ENCODE measurements at places on chromosomes 2 and 18.
A peak's percentile ranks its signal among the peaks of the same experiment; 100 is the strongest.

DNA sequence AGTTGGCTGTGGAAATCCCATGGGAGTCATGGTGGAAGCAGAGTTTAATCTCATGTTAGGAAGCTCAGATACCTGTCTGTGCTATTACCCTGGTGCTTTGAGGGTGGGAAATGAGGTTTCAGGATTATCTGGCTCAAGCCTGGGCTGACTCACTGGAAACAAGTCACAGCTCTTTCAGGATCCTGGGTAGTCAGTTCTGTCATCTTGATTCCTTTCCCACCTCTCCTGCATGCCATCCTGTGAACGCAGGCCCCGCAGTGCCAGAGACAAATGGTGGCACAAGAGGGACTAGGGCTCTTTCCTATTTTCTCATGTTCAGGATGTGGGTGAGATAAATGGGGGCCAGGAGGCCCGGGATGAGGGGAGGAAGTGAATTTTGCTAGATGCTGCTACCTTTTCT lies 3.7 kb upstream of the FAM136A start:
- no peak for DNase-seq

DNA sequence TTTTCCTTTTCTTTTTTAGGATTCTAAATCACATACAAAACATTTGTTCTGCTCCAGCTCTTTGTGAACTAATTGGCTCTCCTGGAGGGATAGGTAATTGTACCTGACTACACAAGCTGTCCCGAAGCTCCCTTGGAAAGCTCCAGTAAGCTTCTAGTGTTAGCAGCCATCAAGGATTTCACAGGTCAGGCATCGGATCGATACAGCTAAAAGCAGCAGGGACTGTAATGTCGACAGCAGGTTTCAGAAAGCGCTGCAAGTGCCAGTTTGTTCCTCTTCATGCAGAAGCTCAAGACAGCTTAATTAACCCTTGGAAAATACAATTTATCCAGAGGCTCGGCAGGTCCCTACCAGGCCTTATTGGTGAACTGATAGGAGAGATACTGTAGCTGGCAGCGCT lies 87.2 kb upstream of the VRK2 start:
- DNase-seq = no peak

GRCh38 chr18:5167831-5168230 lies 29.2 kb downstream of the AKAIN1 start:
- DNase-seq = no peak

DNA sequence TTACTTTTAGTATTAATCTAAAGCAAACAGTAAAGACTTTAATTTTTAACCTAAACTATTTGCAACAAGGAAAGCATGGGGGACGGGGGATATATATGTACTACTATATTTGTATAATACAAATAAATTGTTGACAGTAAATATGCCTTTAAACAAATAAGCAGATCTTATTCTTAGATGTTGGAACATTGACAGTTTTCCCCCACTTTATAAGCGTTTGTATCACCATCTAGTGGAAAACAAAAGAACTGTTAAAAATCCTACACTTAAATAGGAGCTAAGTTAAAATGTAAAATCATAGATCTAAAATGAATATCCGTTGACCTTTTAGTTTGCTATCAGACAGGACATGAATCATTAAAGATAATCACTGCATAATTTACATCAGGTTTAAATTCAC lies 50.0 kb downstream of the RBBP8 start:
- peak; percentile 64 for DNase-seq

DNA sequence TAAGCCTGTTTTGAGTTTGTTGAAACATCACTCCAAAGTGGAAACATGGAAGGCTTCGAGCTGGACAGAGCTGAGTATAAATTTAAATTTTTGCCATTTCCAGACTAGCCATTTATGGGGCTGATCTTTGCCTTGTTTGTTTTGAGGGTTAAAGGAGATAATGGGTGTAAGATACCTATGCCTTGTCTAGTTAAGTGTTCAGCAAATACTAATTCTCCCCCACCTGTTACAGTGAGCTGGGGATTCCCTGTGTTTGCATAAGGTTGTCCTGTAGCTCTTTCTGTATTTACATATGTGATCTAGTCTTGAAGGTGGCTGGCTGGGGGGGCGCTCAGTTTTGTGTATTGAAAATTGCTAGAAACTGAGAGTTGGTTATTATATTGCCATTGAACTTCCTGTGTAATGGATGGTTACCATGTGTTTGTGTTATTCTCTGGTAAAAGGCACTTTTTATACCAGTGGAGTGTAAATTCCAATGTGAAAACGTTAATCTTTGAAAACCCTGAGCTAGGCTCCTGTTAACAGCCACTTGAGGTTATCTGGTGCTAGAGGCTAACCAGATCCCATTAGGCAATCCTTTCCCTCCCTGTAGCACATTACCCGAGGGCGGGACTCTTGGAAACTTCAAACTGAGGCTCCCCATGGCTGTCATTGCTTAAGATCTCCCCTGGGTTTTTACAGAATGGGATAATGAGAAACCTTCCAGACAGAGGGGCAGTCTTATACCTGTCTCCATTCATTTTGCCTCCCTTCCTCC lies 26.7 kb downstream of the TANC1 start:
- peak; percentile 49 for DNase-seq

DNA sequence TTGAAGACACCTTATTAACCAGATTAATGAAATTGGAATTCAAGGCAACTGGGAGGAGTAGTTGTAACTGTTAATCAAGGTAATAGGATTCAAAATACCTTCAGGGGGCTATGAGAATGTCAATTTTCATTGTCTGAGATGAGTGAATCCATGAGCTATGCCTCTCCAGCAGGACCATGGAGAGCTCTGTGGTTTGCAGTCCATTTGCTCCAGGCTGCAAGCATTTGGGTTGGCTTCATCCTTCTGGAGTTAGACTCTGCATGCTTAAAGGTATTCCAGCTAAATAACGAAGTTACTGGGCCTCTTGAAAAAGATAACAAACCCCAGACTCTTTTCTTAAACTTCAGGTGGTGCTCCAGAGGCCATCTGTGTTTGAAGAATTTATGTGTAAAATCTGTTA lies 207.1 kb upstream of the SLC8A1 start:
- DNase-seq = peak; percentile 10

GRCh38 chr2:177520324-177520723 lies 127.8 kb downstream of the AGPS start:
- DNase-seq = no peak

DNA sequence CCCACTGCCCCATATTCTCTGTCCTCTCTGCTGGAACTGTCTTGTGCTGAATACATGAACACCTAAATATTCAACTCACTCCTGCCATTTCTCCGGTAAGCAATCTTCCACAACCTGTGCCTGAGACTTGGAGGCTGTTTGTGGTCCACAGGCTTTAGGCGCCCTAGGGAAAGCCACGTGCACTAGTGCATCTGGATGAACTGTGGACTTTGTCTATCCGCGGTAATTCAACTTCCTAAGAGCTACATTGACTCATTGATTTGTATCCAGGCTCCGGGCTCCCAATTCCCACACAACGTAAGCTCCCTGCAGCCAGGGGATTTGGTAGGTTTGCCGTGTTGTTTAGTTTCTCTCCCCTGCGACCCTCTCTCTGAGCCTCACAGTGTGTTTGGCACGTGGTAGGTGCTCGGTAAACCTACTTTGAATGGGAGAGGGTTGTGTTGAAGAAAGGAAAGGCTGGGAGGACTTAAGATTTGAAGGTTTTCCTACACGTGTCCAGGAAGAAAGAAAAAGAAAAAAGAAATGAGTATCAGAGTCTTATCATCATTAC lies 718.2 kb downstream of the DPP10 start:
- no peak for DNase-seq

DNA sequence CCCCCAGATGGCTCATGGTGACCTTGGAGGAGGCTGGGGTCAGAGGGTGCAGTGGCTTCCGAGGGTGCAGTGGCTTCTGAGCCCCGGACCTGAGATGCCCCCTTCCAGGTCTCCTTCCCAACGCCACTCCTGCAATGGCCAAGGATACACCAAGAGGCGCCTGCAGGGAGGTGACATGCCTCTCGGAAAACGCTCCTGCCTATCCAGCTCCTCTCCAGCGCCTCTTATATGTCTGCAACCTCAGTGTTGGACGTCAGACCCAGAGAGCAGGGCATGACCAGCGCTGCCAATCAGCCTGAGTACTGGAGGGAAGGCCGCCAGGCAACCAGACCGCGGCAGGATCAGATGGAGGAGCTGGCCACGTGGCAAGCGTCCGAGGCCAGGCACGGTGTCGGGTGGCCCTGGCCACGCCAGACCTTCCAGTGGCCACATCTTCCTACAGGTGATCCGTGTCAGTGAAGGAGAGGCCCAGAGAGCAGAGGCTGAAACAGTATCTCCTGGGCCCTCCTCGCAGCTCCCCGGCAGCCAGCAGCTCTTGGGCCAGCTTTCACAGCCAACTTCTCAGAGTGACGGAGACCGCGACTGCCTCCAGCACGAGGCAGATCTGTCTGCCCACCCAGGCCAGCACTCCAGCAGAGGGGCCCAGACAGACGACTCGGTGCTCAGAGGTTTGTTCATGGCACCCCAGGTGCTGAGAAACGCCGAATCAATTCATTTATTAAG lies 199.5 kb upstream of the SALL3 start:
- no peak for DNase-seq

DNA sequence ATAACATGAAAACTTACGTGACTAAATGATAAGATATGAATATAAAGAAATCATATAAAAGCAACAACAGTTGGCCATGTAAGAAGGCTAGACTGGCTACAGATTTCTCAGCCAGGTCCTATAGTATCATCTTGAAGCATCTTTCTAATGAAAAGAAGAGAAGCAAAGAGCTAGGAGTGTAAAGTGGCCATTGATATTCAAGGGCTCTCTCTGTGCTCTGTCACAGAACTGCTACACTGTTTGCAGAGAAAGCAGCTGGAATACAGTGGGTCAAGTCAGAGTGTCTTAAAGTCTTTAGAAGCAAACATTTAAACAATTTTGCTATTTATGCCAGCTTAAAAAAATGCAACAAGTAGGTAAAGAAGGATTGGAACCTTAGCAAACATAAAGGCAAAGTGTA lies 118.8 kb downstream of the SCN9A start:
- DNase-seq = no peak

DNA sequence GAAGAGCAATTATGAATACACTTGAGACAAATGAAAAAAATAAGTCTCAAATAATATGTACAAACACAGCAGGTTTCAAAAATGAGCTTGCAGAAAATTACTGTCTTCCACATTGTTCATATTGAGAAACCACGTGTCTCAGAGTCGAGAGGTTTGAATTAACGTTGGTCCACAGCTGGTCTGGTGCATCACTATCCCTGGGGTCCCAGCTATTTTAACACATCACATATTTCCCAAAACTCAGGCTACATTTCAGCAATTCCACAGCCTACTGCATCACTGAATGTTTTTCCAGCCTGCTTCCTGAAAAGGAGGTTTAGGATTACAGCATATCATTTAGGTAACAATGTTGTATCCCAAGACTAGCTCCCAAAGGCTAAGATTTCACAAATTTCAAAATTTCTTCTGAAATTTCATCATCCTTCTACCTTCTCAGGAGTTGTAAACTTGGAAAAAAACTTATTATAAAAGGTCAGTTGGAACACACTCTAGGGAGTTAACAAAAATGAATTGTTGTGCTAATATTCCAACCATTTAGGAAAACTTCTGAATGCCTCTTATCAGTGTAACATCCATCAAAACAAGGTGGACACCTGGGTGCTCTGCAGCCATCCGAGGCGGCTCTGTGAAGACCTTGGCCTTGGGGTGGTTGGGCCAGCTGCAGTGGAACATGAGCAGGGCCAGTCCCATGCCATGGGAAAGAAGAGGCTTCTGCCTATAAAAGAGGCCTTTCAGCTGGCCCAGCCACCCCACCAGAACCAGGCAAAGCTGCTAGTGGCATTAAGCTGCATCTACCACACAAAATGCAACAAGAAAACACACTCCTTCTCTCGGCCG lies 198.1 kb upstream of the RBBP8 start:
- no peak for DNase-seq

DNA sequence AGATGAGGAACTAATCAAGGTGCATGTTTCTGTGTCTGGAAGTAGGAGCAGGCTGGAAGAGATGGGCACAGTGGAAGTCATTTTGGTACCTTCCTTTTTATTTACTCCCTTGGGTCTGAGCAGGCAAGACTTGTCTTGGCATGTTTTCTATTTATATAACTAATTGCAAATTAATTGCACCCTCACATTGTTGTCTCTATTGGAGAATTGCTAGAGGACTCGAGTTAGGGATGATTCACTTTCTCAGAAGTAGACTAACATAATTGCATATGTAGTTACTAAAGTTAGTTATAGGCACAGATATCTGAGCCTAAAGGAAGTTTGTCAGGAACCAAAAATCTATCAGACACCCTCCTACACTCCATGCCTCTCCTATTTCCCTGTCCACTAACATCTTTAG lies 92.8 kb upstream of the NRP2 start:
- no peak for DNase-seq

DNA sequence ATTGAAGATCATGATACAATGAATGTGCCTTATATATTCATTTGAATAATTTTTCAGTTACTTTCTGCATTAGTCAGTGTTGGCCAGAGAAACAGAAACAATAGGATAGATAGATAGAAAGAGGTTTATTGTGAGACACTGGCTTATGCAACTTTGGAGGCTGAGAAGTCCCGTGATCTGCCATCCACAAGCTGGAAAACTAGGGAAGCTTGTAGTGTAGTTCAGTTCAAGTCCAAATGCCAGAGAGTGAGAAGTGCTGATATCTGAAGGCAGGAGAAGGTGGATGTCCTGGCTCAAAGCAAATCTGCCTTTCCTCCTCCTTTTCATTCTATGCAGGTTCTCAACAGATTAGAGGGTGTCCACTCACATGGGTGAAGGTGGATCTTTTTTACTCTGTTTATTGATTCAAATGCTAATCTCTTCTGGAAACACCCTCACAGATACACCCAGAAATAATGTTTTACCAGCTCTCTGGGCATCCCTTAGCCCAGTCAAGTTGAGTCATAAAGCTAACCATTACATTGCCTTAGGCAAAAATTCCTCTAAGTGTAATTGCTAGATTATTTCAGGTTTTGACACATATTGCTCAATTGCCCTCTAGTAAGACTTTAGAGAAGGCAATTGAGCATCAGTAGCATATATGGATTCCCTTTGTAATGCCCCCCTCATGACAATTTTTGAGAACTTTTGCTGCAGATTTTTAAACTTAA lies 341.4 kb downstream of the LPIN1 start:
- peak; percentile 43 for DNase-seq

- no peak for DNase-seq
Measured at GRCh38 chr18:68172842-68173549, 541.9 kb downstream of the TMX3 start.

GRCh38 chr2:137937246-137937645 lies 27.0 kb upstream of the HNMT start:
- DNase-seq = no peak

DNA sequence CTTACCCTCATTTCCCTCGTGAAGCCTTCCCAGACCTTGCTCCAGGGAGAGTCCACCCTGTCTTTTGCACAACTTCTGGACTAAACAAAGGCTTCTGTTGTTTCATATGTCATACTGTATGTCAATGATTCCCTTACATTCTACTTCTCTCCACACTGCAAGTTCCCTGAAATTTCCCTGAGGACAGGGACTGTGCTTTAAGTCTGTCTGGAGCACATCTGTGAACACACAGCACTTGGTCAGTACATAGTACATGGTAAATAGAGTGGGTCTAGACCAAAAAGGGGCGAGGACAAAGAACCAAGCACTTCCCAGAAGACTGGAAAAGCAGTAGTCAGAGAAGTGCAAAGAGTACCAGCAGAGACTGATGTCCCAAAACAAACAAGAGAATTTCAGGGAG lies 23.7 kb upstream of the IMPA2 start:
- DNase-seq = no peak

GRCh38 chr2:5697562-5697961 lies 5.4 kb downstream of the SOX11 start:
- no peak for DNase-seq

Data from iris pigment epithelial cell (primary cell).